ENCODE measurements at places on chromosomes 11 and 22. TPM values are rescaled to one million over a fixed set of nuclear protein-coding genes. Genes with fewer than 3 reads are reported as not detected.

DNA sequence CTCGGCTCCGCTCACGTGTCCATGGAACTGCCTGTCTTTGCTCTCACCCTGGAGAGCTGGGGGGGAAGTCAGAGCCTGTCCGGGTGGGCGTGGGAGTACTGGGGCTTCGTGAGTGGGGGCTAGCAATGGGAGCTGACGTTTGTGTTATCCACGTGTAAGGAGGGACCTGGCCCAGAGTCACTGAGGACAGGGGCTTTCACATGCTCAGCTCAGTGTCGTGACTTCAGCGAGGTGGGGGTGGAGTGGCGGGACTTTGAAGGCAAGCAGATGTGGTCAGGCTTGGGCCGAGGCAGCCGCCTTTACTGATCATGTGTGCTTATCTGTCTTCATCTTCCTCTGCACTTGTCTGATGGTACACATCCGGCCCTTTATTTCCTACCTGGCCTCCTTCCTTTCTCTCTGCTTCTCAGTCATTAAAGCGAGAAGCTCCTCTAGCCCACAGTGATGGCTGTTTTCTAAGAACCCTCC, 113.1 kb upstream of the NNMT start:
- DNase-seq = peak; percentile 34

DNA sequence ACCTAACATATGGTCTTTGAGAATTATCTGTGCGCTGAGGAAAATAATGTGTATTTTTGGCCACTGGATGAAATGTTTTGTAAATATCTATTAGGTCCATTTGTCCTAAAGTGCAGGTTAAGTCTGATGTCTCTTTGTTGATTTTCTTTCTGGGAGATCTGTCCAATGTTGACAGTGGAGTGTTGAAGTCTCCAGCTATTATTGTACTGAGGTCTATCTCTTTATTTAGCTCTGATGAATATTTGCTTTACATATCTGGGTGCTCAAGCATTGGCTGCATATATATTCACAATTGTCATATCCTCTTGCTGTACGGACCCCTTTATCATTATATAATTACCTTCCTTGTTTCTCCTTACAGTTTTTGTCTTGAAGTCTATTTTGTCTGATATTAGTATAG, 833.8 kb downstream of the DLG2 start:
- DNase-seq = no peak

KCNJ4 gene
- not detected for total RNA-seq

APOL6 gene
- total RNA-seq = 37.9 TPM

DNA sequence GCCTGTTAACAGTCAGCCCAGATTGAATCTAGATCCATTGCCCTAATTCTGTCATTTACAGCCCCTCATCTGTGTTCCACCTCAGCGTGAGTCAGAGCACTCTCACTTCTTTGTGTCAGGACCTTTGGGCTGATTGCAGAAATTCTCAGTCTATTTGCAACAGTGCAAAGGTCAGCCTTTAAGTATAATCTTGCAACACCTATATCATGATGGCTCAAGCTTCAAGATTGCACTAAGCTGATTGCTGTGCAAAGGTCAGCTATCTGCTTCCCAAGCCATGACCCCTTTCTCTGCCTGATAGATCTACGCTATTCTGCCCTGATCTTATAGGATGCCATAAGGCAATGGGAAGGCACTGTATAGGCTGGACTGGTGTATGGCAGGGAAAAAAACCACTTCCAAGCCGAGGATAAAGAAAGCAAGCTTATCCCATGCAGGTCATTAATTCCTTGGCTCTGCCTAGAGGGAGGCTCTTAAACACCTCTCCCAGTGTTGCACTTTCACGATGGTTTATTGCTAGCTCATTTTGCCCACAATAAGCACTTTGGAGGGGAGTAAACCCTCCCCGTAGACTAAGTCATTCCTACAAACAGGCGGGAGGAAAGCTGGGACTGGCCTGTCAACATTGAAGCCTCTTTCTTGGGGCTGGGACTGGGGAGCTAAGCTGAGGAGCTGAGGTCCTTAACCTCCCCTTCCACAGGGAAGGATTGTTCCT, 100.6 kb downstream of the RRAS2 start:
- no peak for DNase-seq

GRCh38 chr11:116498161-116498560, 274.6 kb downstream of the BUD13 start:
- no peak for DNase-seq

DNA sequence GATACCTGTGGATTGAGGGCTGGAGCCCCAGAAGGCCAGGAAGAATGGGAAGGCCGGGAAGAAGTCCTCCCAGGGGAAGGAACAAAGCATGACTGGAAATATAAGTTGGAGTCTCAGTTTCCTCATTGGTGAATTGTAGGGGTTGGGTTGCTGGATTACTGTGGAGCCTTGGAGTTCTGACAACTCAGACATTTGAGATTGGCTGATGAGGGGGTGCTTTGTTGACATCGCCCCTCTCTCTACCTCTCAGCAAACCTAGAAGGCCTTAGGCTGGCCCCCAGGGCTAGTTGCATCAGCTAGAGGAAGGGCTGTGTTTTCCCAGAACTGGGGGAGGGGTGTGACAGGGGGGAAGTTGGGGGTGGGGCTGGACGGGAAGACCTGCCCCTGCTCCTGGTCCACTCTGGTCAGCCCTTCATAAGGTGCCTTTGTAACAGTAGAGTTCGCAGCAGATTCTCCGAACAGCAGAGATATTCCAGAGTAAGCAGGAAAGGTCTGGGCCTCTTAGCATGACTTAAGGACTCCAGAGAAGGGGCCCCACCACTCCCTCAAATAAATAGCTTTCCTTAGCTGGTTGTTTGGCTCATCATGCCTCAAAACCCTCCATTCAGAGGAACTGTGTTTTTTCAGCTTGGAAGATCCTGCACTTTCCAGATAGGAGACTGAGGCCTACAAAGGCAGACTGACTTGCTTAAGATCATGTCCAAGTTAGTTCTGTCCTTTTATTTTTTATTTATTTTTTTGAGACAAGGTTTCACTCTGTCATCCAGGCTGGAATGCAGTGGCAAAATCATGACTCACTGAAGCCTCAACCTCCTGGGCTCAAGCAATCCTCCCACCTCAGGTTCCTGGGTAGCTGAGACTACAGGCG, 12.5 kb upstream of the THRSP start:
- DNase-seq = no peak

DNA sequence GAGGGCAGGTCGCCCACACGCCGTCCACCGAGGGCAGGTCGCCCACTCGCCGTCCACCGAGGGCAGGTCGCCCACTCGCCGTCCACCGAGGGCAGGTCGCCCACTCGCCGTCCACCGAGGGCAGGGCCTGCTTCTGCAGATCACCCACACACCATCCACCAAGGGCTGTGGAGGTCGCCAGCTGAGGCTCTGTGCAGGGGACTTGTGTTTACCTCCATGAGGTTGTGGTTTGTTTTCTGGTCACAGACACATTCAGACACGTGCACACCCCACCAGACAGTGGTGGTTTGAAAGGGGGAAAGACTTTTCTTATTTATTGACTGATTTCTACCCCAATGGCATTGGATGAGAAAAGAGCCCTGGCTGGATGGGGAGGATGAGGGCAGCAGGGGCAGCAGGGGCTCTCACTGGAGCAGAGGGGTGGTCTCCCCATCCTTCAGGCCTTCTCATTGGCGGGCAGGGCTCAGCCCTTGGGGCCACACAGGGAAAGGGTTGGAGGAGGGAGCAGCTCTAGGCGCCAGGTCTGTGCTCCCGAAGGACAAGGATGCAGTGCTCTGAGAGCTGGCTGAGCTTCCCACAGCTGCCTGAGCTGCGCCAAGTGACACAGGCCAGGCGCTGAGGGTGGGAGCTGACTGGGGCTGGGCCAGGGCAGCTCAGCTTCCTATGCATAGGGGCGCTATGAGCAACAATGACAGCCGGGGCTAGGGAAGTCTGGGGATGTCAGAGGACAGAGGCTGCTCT, 252.6 kb upstream of the B3GAT1 start:
- no peak for DNase-seq

GRCh38 chr22:45787759-45788158, 116.1 kb downstream of the ATXN10 start:
- no peak for DNase-seq

- DNase-seq = no peak
Observed at GRCh38 chr22:19064354-19065054, 57.7 kb downstream of the DGCR2 start.

GRCh38 chr22:34688825-34689224, 377.1 kb upstream of the ISX start:
- DNase-seq = no peak

- DNase-seq = no peak
Observed at GRCh38 chr11:14506532-14506931, 6.9 kb upstream of the COPB1 start.

DNA sequence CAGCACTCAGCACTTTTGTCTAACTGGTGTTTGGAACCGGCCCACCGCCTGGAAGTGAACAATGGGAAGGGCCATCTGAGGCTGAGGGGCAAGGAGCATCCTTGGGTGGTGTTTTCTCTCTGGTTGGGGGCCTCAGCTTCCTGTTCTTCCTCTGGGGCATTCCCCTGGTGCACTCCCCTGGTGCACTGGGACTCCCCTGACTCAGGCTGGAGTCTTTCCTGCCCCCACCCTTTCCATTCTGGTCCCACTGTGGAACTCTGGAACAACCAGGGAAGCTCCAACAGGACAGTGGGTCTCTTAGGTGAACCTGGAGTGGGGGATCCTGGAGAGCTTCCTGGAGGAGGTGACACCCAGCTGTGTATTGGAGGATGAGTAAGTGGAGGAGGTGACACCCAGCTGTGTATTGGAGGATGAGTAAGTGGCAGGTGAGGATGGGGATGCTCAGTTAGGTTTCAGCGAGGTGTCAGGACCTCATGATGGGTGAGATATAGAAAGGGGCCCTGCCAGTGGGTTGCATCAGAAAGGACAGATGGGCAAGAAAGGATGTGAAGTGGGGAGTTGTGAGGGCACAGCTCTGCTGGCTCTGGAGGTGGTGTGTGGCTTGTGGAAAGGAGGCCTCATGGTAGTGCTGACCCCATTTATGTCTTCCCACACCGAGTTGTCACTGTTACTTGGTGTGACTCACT, 132.1 kb downstream of the OSBP2 start:
- DNase-seq = no peak

DNA sequence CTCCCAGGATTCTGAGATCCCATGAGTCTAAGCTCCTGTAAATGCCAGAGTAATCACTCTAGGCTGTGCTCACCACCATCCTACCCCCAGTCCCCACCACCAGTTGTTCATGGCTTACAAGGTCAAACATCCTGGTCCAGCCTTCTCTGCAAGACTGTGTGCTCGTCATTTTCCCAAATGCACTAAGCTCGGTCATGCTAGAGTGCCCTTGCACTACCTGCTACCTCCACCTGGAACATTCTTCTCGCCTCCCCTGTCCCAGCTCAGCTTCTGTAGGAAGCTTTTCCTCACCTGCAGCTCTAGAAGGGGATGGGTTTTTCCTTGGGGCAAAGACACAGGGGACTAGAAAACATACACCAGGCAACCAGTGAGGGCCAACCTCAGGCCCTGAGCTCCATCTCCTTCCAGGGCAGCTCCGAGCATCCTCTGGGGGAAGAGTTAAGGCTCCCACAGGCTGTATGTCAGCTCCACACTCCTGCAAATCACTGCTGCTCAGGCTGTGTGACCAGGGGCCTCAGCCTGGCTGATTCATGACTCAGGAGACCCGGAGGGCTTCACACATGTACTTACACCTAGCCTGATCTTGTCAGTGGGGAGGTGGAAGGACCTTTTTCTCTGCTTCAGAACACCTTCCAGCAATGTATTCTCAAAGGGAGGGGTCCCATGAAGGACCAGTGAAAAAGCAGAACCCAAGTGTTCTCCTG, 37.2 kb upstream of the CSNK2A3 start:
- no peak for DNase-seq

ST14 gene
- 2.5 TPM for total RNA-seq

DNA sequence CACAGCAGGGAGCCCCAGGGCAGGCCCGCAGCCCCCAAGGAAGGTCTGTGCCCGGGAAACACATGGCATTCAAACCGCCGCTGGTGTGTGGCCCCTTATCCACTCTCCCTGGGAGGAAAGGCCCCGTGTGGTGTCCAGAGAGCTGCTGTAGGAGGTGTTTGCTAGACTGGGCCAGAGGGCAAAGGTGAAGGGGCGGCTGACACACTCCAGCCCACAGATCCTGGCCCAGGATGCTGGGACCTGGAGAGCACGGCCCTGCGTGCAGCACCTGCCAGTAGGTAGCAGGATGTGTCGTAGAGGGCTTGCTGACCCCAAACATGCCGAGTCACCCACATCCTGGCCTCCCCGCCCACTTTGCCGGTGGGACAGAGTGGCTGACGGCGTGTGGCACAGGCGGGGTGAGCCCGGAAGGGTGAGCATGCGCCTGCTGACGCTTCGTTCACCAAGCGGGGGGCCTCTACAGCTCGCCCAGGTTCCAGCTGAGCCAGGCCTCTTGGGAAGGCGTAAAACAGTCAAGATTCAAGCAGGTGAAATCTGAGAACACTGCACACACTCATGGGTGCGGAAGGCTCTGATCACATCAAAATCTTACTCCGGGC, 11.0 kb downstream of the OSBPL5 start:
- peak; percentile 58 for DNase-seq

NEAT1 gene
- total RNA-seq = 1,225 TPM

IFITM1 gene
- total RNA-seq = 22.6 TPM

IGLL1 gene
- total RNA-seq = not detected

- no peak for DNase-seq
Observed at GRCh38 chr22:25098445-25099081, 101.1 kb upstream of the CRYBB3 start.

CALCA gene
- total RNA-seq = 8.6 TPM

DNA sequence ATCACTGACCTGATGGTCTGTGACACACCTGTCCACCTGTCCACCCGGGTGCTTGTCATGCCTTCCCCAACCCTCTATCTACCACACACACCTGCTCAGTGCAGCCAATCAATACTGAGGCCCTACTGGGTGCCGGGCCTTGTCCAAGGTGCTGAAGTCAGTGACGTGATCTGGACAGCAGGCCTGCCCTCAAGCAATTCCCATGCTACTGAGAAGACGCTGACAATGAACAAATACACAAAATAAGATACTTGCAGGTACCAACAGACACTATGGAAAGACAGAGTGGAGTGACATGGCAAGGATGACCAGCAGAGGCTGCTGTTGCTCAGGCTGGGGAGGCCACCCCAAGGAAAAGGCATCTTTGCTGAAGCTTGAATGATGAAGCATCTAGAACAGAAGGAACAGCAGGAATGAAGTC, 21.2 kb downstream of the PLAAT3 start:
- no peak for DNase-seq

- DNase-seq = no peak
Observed at GRCh38 chr11:58060939-58061672, 30.4 kb downstream of the OR6Q1 start.

GRCh38 chr22:35887296-35887875, 141.2 kb downstream of the RBFOX2 start:
- no peak for DNase-seq

AGBL2 gene
- total RNA-seq = 0.55 TPM

GRCh38 chr11:124737638-124738305, 2.0 kb upstream of the NRGN start:
- DNase-seq = no peak

FBLN1 gene
- total RNA-seq = 3.9 TPM

RASD2 gene
- 0.05 TPM for total RNA-seq

TNRC6B gene
- total RNA-seq = 27.1 TPM

BATF2 gene
- 2.2 TPM for total RNA-seq

GRCh38 chr11:3879216-3879966, 23.9 kb downstream of the STIM1 start:
- no peak for DNase-seq

Measured in right lobe of liver (tissue), 6 donors.